Esophagus (tissue), 2 donors: ENCODE measurements at places on chromosomes 7 and 10. TPM values are rescaled to one million over a fixed set of nuclear protein-coding genes. Genes with fewer than 3 reads are reported as not detected.

Gene PKD2L1
- not detected for polyA plus RNA-seq

Gene IFIT1B
- not detected for polyA plus RNA-seq

Gene HACD1
- polyA plus RNA-seq = 9.8 TPM

Gene FAM180A
- 1.3 TPM for polyA plus RNA-seq

Gene MACROH2A2
- 9.4 TPM for polyA plus RNA-seq

Gene KLLN
- polyA plus RNA-seq = 0.16 TPM

Gene CAV1
- polyA plus RNA-seq = 57.9 TPM

Gene SLC26A3
- polyA plus RNA-seq = 0.18 TPM

Gene RBM20
- 7.2 TPM for polyA plus RNA-seq

Gene SSC4D
- polyA plus RNA-seq = 0.59 TPM

Gene UCMA
- not detected for polyA plus RNA-seq

Gene FGFR2
- 15.4 TPM for polyA plus RNA-seq

Gene PRSS37
- not detected for polyA plus RNA-seq
